ENCODE measurements at places on chromosomes 3 and 15. TPM values are rescaled to one million over a fixed set of nuclear protein-coding genes. Genes with fewer than 3 reads are reported as not detected.

Gene ZDHHC23
- 8.1 TPM for total RNA-seq

Gene PEX11A
- total RNA-seq, result 6.5 TPM

Gene GOLGA8K
- total RNA-seq, result 1.4 TPM

Gene MAGEL2
- total RNA-seq, result 1.0 TPM

Gene GNAT1
- not detected for total RNA-seq

Gene FRMD5
- total RNA-seq, result 0.29 TPM

Gene TJP1
- 35.5 TPM for total RNA-seq

Gene CHRNA7
- 0.76 TPM for total RNA-seq

GRCh38 chr3:153330901-153331300, 168.9 kb downstream of the RAP2B start:
- DNase-seq, result no peak

- DNase-seq, result no peak
Observed at GRCh38 chr3:12294885-12295580, 6.2 kb downstream of the PPARG start.

DNA sequence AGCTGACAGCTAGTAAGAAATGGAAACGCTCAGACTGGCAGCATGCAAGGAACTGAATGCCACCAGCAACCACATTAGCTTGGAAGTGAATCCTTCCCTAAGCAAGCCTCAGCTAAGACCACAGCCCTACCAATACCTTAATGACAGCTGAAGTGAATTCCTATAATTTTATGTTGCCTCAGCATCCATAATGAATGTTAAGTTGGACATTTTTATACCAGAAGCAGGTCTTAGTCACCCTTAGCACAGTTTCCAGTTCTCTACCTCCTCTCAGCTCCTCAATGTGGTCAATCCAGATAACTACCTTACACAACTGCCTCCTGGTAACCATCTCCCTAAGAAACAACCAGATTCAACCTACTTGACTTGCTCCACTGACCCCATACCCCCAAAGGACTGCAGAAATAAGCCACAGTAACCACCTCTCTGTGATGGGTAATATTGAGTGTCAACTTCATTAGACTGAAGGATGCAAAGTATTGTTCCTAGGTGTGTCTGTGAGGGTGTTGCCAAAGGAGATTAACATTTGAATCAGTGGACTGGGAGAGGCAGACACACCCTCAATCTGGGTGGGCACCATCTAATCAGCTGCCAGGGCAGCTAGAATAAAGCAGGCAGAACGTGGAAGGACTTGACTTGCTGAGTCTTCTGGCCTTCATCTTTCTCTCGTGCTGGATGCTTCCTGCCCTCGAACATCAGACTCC, 33.5 kb downstream of the NEDD4 start:
- no peak for DNase-seq

DNA sequence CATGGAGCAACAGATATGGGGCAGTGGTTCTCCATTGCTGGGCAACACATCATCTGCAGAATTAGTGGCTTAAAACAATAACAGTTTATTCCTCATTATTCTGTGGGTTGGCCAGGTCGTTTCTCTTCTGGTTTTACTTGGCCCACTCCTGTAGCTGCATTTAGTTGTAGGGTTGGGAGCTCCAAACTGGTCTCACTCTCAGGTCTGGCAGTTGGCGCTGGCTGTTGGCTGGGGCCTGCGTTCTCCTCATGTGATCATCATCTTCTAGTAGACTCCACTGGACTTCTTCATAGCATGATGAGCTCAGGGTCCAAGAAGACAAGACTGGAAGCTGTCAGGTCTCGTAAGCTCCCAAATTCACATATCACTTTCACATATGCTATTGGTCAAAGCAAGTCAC, 91.9 kb downstream of the EPHB1 start:
- no peak for DNase-seq

DNA sequence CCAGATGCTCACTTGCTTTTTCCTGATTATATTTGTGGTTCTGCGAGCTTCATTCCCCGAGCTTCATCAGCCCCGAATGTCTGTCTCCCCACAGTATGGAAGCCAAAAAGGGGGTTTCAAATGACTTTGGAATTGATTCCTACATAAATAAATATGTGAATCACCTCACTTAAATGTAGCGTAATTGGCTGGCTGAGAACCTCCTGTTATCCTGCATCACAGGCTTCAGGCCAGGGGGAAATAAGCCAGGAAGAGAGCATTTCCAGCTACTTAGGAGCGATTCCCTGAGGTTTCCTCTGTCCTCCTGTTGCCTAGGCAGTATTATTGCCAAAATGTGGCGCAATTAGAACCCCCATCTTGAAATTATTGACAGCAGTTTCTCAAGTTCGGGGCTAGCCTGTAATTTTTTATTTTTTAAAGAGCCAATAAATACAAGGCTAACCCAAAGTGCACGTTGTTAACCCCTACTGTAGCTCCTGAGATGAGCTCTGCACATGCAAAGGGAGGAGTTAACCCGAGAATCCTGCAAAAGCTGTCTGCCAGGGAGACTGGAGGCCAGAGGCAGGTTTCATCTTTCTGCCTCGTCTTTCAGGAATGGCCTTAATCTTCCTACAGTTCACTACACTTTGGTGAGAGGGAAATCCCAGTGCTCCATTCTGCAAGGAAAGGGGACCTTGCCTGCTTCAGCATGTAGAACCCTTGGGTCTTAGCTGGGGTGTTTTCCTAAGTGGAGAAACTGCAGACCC, 148.2 kb downstream of the ADAMTS9 start:
- no peak for DNase-seq

DNA sequence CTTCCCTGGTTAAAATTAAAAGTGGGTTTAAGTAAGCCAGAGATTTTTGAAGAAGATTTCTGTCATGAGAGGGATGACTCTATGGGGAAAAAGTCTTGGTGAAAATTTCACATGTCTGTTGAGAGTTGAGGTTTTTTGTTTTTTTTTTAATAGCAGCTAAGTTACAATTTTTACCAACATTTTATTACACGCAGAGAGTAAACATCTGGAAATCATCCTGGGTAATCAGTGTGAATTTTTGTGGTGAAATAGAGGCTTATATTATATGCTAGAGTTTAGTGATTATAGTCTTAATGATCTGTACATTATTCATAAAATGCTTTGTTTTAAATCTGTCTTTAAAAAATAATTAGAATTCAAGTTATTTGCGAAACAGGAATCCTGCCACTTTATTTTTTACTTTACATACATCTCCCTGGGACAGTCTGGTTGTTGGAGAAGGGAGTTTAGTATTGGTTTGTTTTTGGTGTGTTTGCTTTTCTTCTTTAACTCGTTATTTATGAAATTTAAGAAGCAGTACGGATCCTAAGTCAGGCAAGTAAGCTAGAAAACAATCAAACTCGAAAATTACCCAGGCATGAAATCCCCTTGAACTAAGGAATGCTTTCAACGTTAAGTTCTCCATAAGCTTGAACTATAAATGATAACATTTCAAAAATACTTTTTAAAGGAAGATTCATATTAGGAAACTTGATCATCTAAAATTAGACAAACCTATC, 143.4 kb upstream of the TSC22D2 start:
- no peak for DNase-seq

GRCh38 chr3:173030273-173030672, 110.8 kb downstream of the SPATA16 start:
- no peak for DNase-seq

DNA sequence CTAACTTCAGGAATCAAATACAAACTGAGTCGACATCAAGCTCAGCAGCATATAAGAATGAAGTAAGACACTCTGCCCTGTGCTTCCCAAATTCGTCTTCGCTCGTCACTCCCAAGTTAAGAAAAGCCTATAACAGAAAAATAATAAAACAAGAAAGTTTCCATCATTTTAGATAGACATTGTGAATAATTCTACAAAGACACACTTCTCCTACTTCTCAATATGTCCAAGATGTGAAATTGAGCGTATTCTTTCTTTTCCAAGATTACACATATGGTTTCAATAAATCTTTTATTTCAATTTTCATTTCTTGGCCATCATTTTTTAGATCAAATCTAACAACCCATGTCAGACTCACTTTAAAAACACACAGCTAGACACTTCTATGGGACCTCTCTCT, 85.1 kb downstream of the FSIP1 start:
- DNase-seq, result no peak

DNA sequence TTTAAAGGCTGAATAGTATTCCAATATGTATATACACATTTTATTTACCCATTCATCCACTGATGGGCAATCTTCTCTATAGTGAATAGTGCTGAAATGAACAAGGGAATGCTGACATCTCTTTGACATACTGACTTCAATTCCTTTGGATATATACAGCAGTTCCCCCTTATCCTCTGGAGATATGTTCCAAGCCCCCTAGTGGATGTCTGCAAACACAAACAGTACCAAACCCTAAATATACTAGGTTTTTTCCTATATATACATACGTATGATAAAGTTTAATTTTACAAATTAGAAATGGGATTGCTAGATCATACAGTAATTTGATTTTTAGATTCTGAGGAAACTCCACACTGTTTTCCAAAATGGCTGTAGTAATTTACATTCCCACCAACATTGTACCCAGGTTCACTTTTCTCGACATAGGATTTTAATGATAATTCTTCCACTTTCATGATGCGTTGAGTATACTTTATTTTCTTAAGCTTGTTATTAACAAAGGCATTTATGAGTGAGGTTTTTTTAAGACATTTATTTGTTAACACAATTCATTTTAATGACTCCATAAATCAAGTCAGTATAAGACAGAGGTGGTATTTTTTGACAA, 38.2 kb downstream of the VPS13C start:
- DNase-seq, result no peak
